ENCODE measurements at places on chromosomes 2 and 18. TPM values are rescaled to one million over a fixed set of nuclear protein-coding genes. Genes with fewer than 3 reads are reported as not detected.

The ALPP gene
- total RNA-seq: not detected

The SOX11 gene
- under 0.01 TPM for total RNA-seq

The UNC80 gene
- total RNA-seq: not detected

The HOXD12 gene
- total RNA-seq: not detected

The RTN4 gene
- total RNA-seq: 176 TPM

The NAB1 gene
- 41.2 TPM for total RNA-seq

The C18orf54 gene
- total RNA-seq: 1.3 TPM

The CENPA gene
- 1.00 TPM for total RNA-seq

The MDH1B gene
- total RNA-seq: 1.4 TPM

The SALL3 gene
- total RNA-seq: not detected

The IL1B gene
- 54.3 TPM for total RNA-seq

The ASXL3 gene
- total RNA-seq: 0.43 TPM

The IL36A gene
- not detected for total RNA-seq

The PSMA8 gene
- not detected for total RNA-seq

The CCBE1 gene
- total RNA-seq: 21.7 TPM

The CYTIP gene
- total RNA-seq: not detected

The DLX2 gene
- total RNA-seq: not detected

The TLX2 gene
- total RNA-seq: not detected

The CFAP210 gene
- not detected for total RNA-seq

The C2orf78 gene
- not detected for total RNA-seq

The CCDC178 gene
- total RNA-seq: 0.28 TPM

The REG1B gene
- total RNA-seq: not detected

The CCDC148 gene
- 0.28 TPM for total RNA-seq

The PRR30 gene
- total RNA-seq: not detected

The NAT8 gene
- total RNA-seq: not detected

The CPO gene
- total RNA-seq: 0.09 TPM

The HOXD4 gene
- total RNA-seq: 0.18 TPM

The HES6 gene
- total RNA-seq: 0.92 TPM

The GAREM2 gene
- total RNA-seq: 0.65 TPM

The TMEM17 gene
- total RNA-seq: 1.8 TPM

The ASPRV1 gene
- 0.28 TPM for total RNA-seq

The KCMF1 gene
- 77.2 TPM for total RNA-seq

The FLACC1 gene
- total RNA-seq: 0.74 TPM

The TUBA3E gene
- not detected for total RNA-seq

The POTEF gene
- total RNA-seq: not detected

The TMEM37 gene
- total RNA-seq: 0.37 TPM

The SH3BP4 gene
- total RNA-seq: 25.4 TPM

The ACMSD gene
- under 0.01 TPM for total RNA-seq

The CLIP4 gene
- 94.0 TPM for total RNA-seq

The SLC16A14 gene
- 4.1 TPM for total RNA-seq

The POTEC gene
- total RNA-seq: under 0.01 TPM

The NOL4 gene
- not detected for total RNA-seq

The SYT4 gene
- total RNA-seq: not detected

The TRIB2 gene
- total RNA-seq: 13.2 TPM

The INHBB gene
- total RNA-seq: 0.09 TPM

Data from smooth muscle cell of bladder (primary cell).